ENCODE measurements at places on chromosomes 7 and 10.

- DNase-seq: peak; percentile 61
Measured at GRCh38 chr10:51389415-51390321, 309.7 kb downstream of the CSTF2T start.

DNA sequence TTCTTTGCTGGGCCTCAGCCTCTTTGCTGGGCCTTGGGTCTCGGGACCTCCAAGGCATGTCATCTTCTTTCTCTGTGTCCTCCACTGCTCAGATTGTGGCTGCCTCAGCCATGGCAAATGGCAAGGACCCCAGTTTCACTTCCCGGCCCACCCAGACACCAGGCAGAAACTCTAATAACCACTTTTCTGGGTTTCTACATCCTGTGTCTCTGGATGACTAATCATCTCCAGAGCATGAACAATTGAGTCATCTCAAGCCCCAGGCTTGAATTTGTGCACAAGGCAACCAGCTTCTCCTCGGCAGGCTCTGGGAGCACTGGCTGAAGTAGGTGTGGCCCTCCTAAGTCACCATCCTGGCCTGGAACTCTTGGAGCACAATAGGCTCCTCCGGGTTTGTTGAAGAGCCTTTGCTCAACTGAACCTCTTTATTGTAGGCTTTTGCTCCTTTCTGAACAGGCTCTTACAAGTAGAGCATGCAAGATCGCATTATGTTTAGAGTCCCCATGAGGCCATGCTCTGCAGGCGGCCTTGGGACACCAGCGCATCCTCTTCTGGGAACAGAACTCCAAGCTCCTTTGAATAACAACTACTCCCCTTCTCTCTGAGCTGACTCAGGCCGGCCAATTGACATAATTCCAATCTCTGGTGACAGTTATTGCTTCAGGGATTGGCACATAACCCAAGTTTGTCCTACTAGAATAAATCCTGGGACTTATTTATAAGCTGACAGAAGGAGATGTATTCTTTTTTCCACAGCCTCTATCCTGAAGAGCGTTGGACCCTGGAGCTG lies 218.1 kb downstream of the WDR11 start:
- DNase-seq: no peak

DNA sequence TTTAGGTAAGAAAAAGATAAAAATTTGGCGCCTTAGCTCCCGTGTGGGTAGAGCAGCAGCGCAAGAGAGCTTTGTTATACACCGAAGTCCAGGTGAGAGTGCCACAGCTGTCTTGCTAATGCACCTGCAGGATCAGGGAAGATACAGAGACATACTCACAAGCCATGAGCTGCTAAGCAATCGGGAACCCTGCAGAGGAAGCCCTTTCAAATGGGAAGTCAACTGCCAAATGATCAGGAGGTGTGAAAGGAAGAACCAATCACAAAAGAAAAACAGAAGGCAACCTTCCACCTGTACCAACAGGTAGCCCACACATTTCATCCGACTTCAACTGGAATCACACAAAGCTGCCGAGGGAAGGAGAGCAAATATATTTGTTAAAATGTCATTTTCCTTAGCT lies 610.5 kb upstream of the PFKP start:
- DNase-seq: no peak

GRCh38 chr7:158458096-158458495 lies 129.5 kb downstream of the PTPRN2 start:
- DNase-seq: no peak

DNA sequence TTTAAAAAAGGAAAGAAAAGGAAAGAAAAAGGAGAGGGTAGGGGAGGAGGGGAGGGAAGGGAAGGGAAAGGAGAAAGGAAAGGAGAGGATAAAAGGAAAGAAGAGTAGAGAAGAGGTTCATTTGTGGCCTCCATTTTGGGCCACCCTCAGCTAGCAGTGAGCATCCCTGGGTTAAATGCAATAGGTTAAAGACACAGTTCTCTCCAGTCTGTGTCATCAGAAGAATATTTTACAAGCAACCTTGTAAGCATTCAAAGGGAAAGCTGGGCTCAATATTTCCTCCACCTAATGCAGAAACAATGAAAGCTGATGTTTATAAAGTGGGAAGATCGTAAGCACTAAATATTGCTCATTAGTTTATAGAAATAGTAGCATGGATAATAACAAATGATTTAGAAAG lies 219.1 kb upstream of the PITRM1 start:
- no peak for DNase-seq

- no peak for DNase-seq
Measured at GRCh38 chr10:33091201-33091600, 133.2 kb upstream of the ITGB1 start.

Data from activated naive CD4-positive, alpha-beta T cell treated with anti-CD3 and anti-CD28 coated beads, Interleukin-2, amount 10 ng/mL, durations not matched to agents 7 days and 5 days (primary cell).